ENCODE measurements at places on chromosomes 7 and 10.
A peak's percentile ranks its signal among the peaks of the same experiment; 100 is the strongest.

- DNase-seq = no peak
These were observed 1059.8 kb downstream of the LRMDA start for GRCh38 chr10:76491216-76491615.

GRCh38 chr10:26095781-26096180 lies 120.8 kb upstream of the GAD2 start:
- DNase-seq = no peak

DNA sequence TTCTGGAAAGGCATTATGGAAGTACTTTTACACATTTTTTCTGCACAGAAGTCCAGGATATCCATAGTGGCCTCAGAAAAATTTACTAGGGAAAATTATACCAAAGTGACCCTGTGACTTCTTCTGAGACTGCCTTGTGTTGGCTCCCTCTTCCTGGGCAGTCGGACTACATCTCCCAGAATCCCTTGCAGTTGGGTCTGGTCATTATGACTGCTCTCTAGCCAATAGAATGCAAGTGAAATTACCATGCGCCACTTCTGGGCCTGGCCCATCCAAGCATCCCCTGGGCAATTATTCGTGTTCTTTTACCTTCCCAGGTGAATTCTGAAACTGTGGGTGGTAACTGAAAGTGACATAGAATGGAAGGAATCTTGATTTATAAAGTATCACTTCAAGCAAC lies 430.9 kb downstream of the ACTR3B start:
- DNase-seq = no peak

GRCh38 chr7:134744569-134744968 lies 34.9 kb upstream of the CALD1 start:
- DNase-seq = no peak

GRCh38 chr10:64659311-64659710 lies 1138.1 kb downstream of the REEP3 start:
- DNase-seq = no peak

- no peak for DNase-seq
These were observed 142.6 kb upstream of the CAV2 start for GRCh38 chr7:116356979-116357378.

GRCh38 chr7:28192786-28193585 lies 12.4 kb upstream of the JAZF1 start:
- no peak for DNase-seq

DNA sequence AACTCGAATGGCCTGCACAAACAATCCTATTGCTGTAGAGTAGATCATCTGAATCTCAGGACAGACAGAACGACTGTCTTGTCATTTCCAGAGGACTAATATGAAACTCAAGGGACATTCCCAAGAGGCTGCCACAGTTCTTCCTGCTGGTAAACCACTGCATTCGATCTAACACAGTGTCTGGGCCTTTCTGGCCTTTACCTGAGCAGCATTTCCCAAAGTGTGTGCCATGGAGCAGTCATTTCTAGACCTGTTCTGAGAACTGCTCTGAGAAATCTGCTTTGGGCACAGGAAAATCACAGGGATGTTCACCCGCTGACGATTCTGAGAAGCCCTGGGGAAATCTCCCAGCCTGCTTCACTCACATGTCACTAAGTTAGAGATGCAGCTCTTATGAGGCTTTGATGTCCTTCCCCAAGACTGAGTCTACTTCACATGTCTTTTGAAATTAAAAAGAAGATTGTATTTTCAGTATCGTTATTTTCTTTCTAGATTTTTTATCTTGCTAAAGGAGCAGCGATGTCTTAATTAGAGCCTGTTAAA lies 18.4 kb downstream of the GPNMB start:
- DNase-seq = no peak

DNA sequence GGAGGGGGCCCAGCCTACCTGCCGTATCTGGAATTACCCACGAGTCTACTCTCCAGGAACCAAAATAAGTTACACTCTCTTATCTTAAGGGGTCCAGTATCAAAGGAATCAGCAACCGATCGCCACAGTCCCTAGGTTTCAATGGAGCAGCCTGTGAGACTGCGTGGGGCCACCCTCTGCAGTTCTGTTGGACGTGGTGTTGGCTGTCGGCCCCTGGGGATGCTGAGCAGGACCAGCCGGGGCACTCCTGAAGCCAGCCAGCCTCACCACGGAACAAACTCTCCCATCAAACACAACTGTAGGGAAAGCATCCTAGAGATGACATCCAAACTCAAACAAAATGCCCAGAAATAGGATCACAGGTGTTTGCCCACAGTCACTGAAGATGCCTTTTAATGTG lies 25.5 kb upstream of the ABLIM1 start:
- DNase-seq = no peak

GRCh38 chr7:96188591-96188991 lies 133.3 kb downstream of the SLC25A13 start:
- DNase-seq = no peak

DNA sequence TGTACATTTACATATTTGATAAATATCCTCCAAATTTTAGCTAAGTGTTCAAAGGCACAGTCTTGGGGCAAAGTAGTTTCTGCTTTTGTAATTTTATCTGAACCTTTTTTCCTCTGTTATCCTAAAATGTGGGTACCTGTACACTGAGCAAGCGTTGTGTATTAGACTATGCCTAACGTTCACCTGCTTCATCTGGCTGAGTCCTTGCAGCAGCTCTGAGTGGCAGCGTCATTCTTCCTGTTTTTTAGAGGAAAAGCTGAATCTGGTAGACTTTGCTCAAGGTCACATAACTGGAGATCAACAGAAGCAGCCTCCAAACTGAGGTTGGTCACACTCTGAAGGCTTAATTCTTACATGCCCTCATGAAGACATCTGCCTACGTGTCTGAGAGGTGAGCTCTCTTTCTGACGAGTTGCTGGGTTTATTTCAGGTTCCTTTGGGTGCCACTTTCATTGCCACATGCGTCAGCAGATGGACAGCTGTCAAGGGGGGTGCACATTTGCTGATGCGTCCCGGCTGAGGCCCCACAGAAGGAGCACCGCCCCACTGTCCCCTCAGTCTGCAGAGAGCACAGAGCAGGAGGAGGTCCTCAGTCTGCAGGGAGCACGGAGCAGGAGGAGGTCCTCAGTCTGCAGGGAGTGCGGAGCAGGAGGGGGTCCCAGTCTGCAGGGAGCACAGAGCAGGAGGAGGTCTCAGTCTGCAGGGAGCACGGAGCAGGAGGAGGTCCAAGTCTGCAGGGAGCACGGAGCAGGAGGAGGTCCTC lies 406.5 kb upstream of the SHH start:
- no peak for DNase-seq

- DNase-seq = no peak
These were observed 57.6 kb upstream of the PDZD8 start for GRCh38 chr10:117432866-117433265.

- DNase-seq = no peak
These were observed 248.0 kb upstream of the FZD8 start for GRCh38 chr10:35889971-35890675.

DNA sequence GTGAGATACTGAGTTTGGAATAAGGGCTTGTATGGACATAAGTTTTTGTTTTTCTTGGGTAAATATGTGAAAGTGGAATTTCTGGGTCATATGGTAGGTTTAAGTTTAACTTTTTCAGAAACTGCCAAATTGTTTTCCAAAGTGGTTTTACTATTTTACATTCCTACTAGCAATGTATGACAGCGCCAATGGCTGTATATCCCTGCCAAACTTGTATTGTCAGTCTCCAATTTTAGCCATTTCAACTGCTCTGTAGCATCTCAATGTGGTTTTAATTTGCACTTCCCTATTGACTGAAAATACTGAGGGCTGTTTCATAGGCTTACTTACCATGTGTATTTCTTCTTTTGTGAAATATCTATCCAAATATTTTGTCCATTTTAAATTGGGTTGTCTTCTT lies 90.5 kb upstream of the ZNF32 start:
- peak; percentile 83 for DNase-seq

DNA sequence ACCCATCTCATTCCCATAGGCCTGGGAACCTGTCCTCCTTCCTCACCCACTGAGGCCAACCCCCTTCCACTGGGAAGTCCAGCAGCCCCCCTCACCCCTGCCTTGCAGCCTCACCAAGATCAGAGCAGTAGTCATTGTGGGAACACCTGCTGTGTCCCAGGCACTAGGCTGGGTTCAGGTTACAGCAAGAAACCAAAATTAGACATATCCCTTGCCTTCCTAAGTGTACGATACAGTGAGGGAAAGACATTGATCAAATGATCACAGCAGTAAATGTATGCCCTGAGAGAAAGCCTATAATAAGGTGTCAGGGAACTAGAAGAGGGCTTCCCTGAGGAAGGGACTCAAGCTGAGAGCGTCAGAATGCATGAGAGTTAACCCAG lies 17.0 kb upstream of the C10orf105 start:
- DNase-seq = no peak

GRCh38 chr7:128152721-128153120 lies 88.4 kb upstream of the LEP start:
- no peak for DNase-seq

DNA sequence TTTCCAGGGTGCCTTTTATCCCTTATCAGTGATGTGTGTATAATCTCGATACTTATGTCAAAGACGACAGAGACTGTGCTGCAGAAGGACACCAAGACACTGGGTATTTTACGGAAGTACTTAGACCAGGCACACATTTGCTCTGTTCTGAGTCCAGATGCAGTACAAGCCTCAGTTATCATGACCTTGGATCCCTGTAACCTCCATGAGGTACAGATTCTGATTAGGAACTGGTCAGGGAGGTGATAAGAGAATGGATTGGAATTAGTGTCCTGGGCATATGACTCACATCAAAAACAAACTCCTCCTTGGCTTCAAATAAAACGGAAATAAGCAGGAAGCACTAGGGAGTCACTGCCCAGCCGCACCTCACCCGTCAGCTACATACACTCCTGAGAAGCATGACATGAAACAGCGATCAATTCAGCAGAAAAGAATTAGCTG lies 146.5 kb downstream of the SFMBT2 start:
- no peak for DNase-seq

- peak; percentile 71 for DNase-seq
These were observed 215.7 kb upstream of the HABP2 start for GRCh38 chr10:113337142-113337541.

DNA sequence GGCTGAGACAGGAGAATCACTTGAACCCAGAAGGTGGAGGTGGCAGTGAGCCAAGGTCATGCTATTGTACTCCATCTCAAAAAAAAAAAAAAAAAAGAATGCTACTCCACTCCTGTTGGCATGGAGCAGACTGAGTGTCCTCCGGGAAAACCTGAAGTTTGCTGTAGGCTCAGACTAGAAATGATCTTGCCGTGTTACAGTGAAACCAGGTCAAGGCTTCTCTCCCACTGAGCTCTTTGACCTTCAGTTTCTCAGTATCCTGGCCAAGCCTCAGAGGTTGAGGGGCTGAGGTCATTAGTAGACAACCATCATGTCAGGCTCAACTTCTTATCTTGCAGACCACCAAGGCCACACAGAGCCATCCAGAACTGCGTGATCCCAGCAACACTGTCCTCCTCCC lies 348.6 kb upstream of the ZNF32 start:
- DNase-seq = no peak

DNA sequence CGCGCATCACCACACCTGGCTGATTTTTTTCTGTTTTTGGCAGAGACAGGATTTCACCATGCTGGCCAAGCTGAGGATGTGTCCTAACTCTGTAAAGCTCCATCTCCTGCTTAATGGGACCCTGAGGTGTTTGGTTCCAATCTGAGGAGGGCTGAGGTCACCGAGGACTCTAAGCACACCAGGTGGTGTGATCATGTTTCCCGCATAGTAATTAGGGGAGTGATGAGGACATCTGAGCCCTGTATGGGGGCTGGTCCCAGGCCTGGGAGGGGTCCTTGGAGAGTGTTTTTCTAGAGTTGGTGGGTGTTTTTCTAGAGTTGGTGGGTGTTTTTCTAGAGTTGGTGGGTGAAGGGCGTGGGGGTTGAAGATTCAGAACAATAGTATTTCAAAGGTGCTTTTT lies 3.0 kb upstream of the ABHD11 start:
- DNase-seq = no peak

- DNase-seq = peak; percentile 81
These were observed 183.4 kb downstream of the MACC1 start for GRCh38 chr7:20033621-20034400.

DNA sequence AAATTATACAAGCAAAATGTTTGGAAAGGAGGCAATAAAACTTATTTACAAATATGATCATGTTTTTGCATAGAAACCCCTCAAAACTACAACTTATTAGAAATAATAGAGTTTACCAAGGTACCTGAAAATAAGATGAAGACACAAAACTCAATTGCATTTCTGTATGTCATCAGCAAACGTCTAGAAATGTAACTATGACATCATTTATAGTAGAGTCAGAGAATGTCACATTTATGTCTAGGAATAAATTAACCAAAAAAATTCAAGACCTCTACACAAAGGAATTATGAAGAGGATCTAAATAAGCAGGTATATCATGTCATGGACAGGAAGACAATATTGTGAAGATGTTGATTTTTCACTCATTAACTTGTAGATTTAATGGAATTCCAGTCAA lies 81.1 kb downstream of the PALS2 start:
- DNase-seq = no peak

- no peak for DNase-seq
These were observed 261.3 kb upstream of the AUTS2 start for GRCh38 chr7:69336976-69337375.

DNA sequence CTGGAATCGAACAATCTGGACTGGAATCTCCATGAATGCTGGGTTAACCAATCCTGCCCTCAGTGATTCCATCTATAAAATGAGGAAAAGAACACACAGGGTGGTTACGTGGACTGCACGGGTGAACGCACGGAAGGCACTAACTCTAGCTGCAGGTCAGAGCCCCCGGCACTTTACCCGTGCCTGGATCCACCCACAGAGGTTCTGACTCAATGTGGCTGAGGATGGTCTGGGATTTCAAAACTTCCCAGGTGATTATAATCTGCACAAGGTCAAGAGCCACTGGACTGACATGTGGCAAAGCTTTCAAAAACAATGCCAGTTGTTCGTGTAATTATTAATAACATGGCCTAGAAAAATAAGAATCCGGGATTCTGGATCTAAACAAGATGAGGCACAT lies 29.2 kb downstream of the KIAA1549 start:
- no peak for DNase-seq

DNA sequence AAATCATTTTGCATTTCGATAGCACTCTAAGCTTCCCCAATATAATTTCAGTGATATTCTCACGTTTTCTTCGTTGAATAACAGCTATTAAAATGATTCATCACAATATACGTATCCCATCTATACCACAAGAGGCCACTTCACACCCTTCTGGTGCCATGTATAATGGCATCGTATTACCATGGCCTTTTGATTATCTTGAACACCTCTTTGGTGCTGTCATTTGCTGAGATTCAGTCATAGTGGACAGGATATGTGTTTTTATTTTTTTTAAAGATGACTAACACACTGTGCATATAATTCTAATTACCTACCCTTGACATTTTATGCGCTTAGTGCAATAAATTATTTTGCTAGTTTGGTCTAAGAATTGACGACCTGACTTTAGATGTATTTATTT lies 6.7 kb upstream of the INSYN2A start:
- DNase-seq = no peak

DNA sequence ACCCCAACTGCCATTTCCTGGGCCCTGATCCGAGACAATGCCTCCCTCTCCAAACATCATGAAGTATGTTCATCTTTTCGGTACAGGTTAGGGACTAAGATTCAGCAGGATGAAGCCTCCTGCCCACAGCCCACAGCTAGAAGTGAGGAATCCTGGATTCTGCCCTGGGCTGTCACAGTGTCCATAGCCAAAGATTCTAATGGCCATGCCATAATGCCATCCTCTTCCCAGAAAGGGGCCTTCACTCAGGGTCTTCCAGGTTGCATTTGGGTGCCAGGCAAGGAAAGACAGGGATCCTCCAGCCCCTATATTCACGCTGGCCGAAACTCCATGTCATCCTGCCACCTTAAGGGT lies 15.7 kb upstream of the ZMIZ1 start:
- no peak for DNase-seq

- no peak for DNase-seq
These were observed 237.3 kb downstream of the ZMYND11 start for GRCh38 chr10:372566-372965.

- no peak for DNase-seq
These were observed 62.2 kb downstream of the FAM241B start for GRCh38 chr10:69692267-69692666.

All from fibroblast of skin of left biceps (primary cell).